HEK293T (cell line): ENCODE measurements at places on chromosomes 16 and 17.

GRCh38 chr17:82012640-82013295, 9.9 kb downstream of the CENPX start:
- DNase-seq, result no peak

DNA sequence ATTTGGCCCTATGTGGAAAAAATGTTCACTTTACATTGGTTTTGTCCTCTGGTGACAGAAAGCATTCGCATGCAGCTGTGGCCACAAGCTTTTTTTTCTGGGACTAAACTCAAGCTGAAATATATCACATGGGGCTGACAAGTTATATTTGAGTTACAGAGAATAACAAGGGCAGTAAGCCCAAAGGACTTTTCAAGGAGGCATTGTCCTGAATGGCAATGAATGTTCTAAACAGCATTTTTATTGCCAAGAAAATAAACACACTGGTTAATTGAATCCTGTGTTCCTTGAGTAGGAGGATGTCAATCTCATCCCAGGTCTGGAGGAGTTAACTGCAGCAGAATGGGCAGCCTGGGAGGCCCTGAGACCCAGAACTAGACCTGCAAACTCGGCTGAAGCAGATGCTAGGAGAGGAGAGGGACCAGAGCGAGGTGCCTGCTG, 114.5 kb downstream of the COPRS start:
- no peak for DNase-seq

DNA sequence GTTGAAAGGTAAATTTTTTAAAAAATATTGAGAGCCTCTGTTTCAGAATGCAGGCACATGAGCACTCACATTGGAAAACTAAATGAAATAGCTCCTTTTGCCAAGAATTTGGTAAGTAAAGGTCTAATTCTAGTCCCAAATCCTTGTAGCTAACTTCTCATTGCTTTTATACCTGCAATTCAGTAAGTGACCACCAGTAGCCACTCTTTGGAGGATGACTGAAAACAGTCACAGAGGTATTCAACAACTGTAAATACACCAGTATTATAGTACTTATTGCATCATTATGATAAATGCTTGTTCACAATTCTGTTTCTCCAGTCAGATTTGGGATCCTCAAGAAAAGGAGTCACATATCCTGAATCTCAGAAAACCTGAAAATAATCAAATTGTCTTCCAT, 562.4 kb upstream of the CDH11 start:
- no peak for DNase-seq

DNA sequence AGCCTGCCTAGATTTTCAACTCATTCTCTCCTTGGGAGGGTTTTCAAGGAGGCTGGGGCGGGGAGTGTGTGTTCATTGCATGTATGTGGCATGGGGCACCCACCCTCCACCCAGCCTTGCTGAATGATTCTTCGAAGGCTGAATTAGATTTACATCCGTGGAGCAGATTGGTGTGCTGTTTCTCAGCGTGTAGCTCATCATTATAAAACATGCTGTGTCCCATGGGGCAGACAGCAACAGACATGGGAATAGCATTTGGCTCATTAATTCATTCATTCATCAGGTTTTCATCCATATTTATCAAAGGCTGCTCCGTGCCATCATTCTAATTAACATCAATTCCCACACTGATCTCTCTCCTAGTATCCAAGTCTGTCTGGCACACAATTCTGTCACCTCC, 10.6 kb upstream of the CD300A start:
- no peak for DNase-seq

GRCh38 chr17:75914643-75915267, 10.1 kb upstream of the MRPL38 start:
- no peak for DNase-seq

DNA sequence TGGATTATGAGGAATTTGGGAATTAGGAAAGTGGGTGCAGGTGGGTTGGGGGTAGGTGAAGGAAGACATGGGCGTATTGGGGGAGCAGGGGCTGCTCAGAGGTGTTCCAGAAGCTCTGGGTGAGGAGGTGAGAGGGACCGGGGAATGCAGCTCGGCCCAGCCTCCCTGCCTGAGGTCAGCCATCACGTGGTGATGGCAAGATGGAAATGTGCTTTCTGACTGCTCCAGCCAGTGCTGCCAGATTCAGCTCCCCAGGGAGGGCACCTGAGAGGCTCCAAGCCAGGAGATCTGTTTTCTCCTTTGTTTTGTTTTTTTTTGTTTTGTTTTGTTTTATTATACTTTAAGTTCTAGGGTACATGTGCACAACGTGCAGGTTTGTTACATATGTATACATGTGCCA, 35.2 kb upstream of the STH start:
- DNase-seq, result no peak

DNA sequence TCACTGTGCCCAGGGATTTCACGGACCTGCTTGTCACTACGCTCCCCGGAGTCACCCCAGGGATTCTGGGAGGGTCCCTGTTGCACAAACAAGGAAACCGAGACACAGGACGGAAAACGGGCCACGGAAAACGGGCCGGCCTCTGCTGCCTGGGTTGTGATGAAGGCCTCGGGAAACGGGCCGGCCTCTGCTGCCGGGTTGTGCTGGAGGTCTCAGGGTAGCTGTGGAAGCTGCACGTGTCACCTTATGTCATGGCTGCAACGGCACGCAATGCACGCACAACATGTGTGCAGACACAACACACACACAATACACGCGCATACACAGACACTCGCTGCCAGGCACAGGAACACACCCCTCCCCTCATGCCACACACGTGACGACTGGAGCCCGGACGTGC, 27.0 kb upstream of the GNG13 start:
- no peak for DNase-seq

- DNase-seq, result no peak
Observed at GRCh38 chr16:15396948-15397594, 1.5 kb downstream of the MPV17L start.

DNA sequence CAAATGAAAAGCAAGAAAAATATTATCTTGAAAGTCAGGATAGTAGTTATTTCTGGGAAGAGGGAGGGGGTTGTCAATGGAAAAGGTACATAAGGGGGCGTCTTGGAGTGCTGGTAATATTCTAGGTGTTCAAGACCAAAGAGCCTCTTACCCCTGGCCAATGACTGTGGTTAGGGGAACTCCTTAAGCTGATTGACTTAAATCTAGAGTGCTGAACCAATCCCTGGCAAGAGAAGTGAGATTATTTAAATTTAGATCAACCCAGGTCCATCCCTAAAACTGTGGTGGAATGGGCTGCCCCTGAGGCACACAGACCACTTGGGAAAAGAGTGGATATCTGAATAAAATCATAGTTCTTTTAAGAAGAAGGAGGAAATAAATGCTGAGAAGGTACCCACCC, 174.1 kb downstream of the COPRS start:
- no peak for DNase-seq

GRCh38 chr16:4675864-4676786, 17.2 kb upstream of the NUDT16L1 start:
- DNase-seq, result no peak

DNA sequence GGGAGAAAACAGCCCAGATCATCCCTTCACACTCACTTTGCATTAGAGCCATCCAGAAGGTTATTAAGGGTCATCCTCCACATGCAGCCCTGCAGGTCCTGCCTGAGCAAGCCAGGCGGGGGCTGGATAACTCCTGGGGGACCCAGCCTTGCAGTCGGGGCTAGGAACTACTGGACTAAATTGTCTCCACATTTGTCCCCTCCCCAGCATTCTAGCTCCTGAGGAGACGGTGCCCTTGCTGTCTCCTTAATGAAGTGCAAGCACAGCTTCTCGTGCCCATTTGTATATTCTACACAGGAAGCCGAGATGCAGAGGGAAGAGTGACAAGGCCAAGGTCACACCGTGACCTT, 185.2 kb downstream of the C16orf95 start:
- no peak for DNase-seq
